GM12878 (cell line): ENCODE measurements at places on chromosomes 6 and 20.

GRCh38 chr6:82260997-82261732, 13.6 kb upstream of the IBTK start:
- no peak for DNase-seq

DNA sequence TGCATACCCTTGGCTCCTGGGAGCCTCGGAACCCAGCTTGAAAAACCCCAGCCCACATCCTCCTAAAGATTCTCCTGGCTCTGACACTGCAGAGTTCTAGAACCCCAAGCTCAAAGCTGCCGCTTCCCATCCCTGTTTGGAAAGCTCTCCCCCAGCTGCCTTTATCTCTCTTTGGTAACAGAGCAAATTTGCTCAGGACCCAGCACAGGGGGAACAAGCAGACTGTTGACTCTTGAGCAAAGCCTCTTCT, 38.9 kb downstream of the HNF4A start:
- no peak for DNase-seq

DNA sequence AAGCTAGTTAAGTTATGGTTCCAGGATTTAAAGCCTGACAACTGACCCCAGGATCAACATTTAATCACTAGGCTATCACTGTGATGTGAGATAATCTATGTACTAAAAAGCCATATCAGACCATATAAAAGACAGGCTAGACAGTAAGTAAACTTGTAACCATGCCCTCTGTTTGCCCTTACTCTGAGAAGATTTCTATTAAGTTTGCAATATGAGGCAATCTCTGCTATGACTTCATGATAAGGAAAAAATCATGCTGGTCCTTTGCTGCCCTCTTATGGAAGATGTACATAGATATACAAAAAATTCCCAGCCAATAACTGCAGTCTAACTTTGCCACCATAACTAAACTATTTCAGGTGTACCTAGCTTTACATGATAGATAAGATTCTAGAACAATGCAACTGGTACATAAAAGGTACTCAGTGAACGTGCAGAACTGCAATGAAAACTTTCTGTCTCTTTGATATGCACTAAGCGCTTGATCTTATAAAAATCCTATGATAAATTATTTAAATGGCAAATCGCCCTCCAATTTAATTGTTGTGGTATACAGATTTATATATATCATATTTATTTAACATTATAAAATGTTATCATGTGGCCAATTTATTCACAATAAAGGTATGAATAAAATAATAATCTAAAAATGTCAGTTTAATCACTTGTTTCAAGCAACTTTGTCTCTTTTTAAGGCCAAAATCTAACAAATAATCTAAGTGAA, 70.5 kb downstream of the FAM217A start:
- DNase-seq: no peak

GRCh38 chr6:32075781-32076180, 33.4 kb downstream of the TNXB start:
- no peak for DNase-seq

GRCh38 chr6:31580807-31581433, 1.3 kb downstream of the LTB start:
- no peak for DNase-seq

DNA sequence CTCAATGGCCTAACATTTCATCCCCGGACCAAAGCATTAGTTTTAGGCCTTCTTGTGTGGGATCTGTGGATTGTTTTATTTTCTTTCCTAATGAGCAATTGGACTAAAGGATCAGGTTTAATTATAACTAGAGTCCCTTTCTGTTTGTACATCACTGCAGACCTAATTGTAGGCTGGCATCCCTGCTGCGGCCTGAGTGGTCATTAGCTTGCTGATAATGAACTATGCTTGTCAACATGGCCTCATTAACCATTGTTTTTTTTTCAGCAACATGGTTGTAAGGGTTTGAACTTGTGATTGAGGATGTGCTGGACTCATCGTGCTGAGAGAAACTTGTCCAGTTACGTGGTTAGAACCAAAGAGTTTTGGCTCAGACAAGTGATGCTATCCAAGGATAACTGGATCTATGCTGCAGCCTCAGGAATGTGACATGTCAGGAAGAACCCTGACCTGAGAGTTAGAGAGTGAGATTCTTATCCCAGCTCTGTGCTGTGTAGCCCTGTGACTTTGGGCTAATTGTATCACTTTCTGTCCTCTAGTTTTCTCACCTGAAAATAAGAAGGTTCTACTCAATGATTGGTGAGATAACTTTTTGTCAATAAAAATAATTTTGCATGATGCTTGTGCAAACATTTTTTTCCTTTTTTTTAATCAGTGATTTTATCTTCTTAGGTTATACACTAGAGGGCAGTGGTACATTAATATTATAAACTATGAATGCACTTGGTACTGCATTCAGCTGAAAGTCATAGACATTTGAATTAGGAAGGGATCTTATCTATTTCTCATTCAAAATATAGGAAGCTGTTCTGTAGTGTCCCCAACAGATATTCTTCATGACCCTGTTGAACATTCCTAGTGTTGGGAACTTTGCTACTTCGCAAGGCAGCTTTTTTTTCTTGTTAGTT, 140.9 kb downstream of the RNF144B start:
- no peak for DNase-seq

DNA sequence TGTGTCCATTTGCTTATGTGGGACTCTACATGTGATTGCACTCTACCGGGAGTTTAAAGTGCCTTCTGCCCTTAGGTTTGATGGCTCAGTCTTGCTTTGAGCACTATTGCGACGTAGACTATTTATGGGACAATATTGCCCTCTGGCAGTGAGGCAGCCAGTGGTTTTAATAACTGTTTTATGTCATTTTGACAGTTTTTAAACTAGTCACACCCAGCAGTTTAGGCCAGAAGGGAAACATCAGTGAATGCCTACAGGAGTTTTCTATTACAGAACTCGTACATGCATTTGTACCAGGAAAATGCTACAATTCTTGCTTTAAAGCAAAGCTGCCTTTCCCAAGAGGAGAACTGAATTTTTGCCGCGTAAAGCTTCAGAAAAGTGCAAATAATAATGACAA, 813.7 kb downstream of the KIF16B start:
- no peak for DNase-seq

- DNase-seq: no peak
These were observed 5.7 kb upstream of the TMEM30A start for GRCh38 chr6:75290136-75290945.

GRCh38 chr6:44044154-44044539, 83.1 kb downstream of the MRPL14 start:
- no peak for DNase-seq

- no peak for DNase-seq
These were observed 78.2 kb downstream of the ELOVL4 start for GRCh38 chr6:79869184-79869583.

GRCh38 chr20:1533059-1533458, 24.4 kb downstream of the SIRPD start:
- DNase-seq: no peak

- DNase-seq: no peak
These were observed 312.6 kb downstream of the CLIC5 start for GRCh38 chr6:45702849-45703739.

DNA sequence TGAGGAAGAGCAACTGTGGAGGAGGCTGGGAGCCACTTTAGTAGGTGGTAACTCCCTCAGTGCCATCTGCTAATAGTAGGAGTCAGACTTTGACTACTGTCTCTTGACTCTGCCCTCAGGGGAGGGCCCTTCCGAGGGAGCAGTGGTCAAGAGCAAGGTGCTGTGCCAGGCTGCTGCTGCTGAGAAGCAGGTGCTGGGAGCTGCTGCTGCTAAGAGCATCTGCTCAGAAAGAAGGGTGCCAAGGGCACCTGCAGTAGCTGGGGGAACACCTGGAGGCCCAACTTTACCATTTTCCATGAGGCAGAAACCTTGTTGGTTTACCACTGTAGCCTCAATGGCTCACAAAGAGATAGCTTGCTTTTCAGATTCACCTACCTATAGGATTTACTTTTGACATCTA, 18.5 kb downstream of the GGTLC1 start:
- no peak for DNase-seq

DNA sequence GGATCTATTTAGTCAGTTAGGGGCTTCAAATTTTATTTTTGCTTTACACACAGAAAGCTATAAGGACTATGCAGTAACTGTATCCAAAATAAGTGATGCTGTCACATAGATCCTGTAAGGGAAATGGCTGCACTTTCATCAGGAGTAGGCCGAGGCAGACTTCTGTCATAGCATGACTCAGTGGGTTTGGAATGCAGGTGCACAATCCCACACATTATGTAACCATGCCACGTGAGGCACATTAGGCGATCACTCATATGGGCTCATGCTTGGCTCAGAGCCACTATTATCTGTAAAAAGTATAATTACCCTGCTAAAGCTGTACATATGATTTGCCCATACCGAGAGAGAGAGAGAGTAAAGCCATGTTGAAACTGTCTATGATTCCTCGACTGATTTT, 1189.4 kb upstream of the EYS start:
- DNase-seq: no peak

DNA sequence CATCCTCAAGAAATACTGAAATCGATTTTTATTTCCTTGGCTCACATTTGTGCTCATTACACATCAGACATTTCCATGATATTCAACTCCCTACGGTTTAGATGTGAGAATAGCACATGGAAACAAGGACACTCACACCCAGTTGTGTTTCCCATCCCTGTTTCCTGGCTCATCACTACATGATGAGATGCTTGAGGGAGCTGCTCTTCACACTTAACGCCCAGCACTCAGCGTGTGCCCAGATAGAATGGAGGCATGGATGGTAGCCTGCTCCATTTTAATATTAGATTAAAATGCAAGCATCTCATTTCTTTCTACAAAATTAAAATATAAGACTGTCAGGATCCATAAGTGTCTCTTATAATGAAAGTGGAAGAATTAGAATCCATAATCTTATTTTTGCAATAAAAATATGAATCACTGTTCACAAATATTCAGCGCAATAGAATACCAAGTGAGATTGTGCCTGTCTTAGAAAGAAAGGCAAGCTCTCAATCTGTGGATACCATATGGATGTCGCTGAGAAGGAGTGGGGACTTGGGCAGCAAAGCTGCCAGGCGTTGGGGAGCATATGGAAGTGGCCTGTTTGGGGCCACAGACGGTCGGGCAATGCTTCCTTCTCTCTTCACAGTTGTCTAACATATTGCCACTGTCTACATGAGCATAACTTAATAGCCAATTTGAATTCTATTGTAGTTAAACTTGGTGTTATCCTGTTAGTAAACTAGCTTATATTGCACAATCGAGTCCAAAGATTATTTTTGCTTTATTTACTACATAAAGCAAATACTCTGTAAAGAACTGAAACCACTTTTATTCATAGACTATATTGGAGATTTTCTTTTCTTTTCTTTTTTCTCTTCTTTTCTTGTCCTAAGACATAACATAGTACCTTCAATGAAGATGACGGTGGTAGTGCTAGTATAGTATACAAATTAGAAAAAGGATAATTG, 206.8 kb upstream of the QKI start:
- no peak for DNase-seq

DNA sequence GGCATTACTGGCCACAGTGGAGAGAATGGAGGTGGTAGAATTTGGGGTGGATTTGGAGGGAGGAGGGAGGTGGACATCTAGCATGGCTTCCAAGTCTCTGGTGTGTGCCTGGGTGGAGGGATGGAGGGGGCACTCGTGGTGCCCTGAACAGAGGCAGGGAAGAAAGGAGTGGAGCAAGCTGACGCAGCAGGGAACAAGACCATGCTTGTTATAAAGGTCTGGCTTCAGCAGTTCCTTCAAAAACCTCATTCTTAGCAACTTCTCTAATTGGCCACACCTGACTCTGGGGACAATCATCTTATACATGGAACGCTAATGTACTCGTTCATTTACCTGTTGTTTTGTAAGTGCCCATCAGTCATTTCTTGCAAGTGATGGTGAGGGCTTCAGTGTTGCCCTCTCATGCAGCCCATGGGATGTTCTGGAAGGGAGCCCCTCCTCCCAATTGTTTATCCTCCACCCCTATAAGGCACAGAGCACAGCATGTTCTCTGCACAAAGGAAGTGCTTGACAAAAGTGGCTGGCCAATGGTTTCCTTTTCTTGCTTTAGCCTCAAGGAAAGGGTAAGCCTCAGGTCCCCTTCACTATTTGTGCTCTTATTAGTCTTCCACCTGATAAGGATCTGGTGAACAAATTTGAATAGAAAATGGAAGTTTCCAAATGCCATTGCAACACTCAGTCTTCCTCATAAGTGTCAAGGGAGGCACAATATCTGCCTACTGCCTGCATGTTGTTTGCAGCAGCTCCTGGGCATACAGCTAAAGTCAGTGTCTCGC, 39.3 kb downstream of the GFOD1 start:
- no peak for DNase-seq

GRCh38 chr6:111809264-111809663, 64.0 kb downstream of the FYN start:
- DNase-seq: no peak

DNA sequence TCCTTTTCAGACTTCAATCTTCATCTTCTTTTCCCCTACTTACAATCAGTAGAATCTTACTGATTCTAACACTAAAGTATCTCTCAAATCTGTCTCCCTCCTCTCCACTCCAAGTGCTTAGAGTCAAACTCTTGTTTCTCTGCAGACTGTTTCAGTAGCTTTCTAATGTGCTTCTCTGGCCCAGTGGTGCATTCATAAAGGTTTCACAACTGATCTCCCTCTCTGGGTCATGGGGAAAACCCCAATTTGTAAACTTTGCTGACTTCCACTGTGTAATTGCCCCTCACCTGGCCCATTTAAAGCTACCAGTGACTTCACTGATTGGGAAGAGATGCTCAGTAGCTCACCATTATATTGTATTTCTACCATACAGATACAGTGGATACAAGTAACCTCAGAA, 183.6 kb downstream of the FAXC start:
- DNase-seq: no peak
